Camera-type eye (tissue), 1 donor: ENCODE measurements at places on chromosomes 11 and 22. TPM values are rescaled to one million over a fixed set of nuclear protein-coding genes. Genes with fewer than 3 reads are reported as not detected.

The NNMT gene
- 2.1 TPM for total RNA-seq

The PVALB gene
- 3.2 TPM for total RNA-seq

The OSM gene
- 0.77 TPM for total RNA-seq

The ASRGL1 gene
- total RNA-seq: 17.8 TPM

The CAT gene
- total RNA-seq: 73.7 TPM

The FOLR1 gene
- 4.8 TPM for total RNA-seq

The PNPLA3 gene
- total RNA-seq: 47.3 TPM

The C11orf87 gene
- 6.3 TPM for total RNA-seq

The AGBL2 gene
- 4.2 TPM for total RNA-seq

The APOBEC3G gene
- total RNA-seq: 6.5 TPM

The CRACR2B gene
- 9.5 TPM for total RNA-seq

The CNGA4 gene
- total RNA-seq: 0.27 TPM

The SLC1A2 gene
- 101 TPM for total RNA-seq

The SYT8 gene
- total RNA-seq: 9.7 TPM

The HTATIP2 gene
- total RNA-seq: 2.6 TPM

The ATG2A gene
- total RNA-seq: 15.8 TPM

The HEPHL1 gene
- total RNA-seq: not detected

The FREY1 gene
- total RNA-seq: 0.82 TPM

The TMEM86A gene
- 7.3 TPM for total RNA-seq

The UBASH3B gene
- total RNA-seq: 6.5 TPM

The CRYAB gene
- 492 TPM for total RNA-seq

The BRSK2 gene
- 50.6 TPM for total RNA-seq

The FBLN1 gene
- 206 TPM for total RNA-seq

The PHF21B gene
- 13.1 TPM for total RNA-seq

The NXPE4 gene
- total RNA-seq: not detected

The RIBC2 gene
- 4.8 TPM for total RNA-seq

The SERPING1 gene
- total RNA-seq: 31.2 TPM

The TIMP3 gene
- total RNA-seq: 237 TPM

The SESN3 gene
- 204 TPM for total RNA-seq

The PGM2L1 gene
- total RNA-seq: 24.2 TPM

The FOLR2 gene
- total RNA-seq: 11.8 TPM

The SAC3D1 gene
- 6.2 TPM for total RNA-seq

The NXPE1 gene
- not detected for total RNA-seq

The NAALADL1 gene
- total RNA-seq: 22.0 TPM

The RAB3IL1 gene
- 23.4 TPM for total RNA-seq

The NRXN2 gene
- 83.9 TPM for total RNA-seq
